Mesenteric fat pad (tissue), 1 donor: ENCODE measurements at places on chromosomes 3 and 15.

GRCh38 chr3:72810063-72810462 is 38.2 kb downstream of the SHQ1 start:
- DNase-seq, result no peak

- no peak for DNase-seq
These were observed 2.8 kb upstream of the ISG20 start for GRCh38 chr15:88636050-88636449.

DNA sequence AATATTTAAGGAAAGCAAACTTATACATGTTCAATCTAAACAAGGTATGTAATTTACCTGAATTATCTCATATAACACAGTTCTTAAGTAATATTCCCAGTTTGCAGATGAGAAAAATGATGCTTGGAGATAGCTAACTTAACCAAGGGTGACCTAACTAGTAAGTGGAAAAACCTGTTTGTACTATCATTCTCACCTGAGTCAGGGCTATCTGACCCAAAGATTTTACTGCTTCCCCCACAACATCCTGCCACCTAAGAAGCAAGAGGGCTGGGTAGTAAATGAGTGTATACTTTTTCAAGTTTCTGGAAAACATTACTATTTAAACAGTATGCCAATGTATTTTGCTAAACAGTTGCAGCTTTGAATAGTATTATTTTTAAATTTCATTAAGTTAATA is 10.6 kb downstream of the TP63 start:
- DNase-seq, result no peak

- DNase-seq, result no peak
These were observed 412.5 kb upstream of the THRB start for GRCh38 chr3:24907106-24907505.

- peak; percentile 83 for DNase-seq
These were observed 90.3 kb downstream of the PLXNA1 start for GRCh38 chr3:127072971-127073783.
